ENCODE measurements at places on chromosomes 16 and 17.
A peak's percentile ranks its signal among the peaks of the same experiment; 100 is the strongest.

GRCh38 chr17:58219789-58220183 lies 731 bp upstream of the MKS1 start:
- no peak for DNase-seq

- no peak for DNase-seq
Measured at GRCh38 chr17:43719578-43719977, 39.0 kb downstream of the SOST start.

GRCh38 chr16:11147033-11147753 lies 108.8 kb downstream of the SOCS1 start:
- no peak for DNase-seq

DNA sequence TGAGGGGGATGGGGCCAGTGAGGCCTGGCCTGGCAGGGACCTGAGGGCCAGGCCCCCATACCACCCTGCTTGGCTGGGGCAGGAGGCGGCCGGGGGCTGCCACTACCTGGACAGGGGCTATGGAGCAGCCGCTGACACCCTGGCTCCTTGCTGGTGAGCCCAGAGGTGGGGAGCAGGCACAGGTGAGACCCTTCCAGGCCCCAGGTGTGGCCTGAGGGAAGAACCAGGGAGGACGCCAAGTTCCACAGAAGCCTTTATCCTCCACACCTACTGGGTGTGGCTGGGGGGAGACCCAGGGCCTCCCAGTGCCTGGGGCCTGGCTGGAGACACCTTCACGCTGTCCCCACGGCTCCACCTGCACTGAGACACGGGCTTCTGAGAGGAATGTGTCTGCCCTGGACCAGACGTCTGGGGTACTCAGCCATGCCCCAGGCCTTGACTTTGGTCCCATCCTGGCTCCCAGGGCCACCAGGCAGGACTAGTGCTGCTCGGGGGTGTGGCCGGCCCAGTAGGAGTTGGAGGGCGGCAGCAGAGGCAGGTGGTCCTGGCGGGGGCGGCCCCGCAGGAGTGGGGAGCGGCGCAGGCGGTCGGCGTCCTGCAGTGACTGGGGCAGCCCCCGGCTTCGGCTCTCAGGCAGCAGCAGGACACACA lies 4.7 kb downstream of the SLC22A31 start:
- DNase-seq = no peak

- DNase-seq = peak; percentile 57
Measured at GRCh38 chr16:88691924-88692560, 5.7 kb upstream of the SNAI3 start.

DNA sequence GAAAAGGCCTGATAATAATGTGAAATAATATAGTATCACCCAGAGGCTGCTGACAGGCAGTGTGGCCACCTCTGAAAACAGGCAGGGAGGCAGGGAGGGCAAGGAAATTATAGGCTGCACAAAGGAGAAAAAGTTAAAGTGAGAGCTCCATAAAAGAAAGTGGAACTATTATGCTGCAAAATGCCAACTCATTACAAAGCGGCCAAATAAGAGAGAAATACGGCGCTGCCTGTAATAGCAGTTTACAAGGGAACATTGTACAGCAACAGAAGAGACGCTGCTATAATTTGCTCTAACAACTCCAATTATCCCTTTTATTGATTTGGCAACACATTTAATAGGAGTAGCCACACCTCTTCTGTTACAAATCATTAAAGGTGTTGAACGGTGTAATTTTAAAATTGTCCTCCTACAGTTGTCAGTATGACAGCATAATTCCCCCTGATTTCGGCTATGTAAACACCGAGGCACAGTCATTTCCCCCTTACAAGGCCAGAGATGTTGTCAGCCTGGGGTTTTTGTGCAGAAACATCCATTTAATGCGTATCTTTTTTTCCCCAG lies 120.3 kb downstream of the MRM1 start:
- DNase-seq = peak; percentile 7
